Urinary bladder (tissue), 4 donors: ENCODE measurements at places on chromosomes 5 and 9. TPM values are rescaled to one million over a fixed set of nuclear protein-coding genes. Genes with fewer than 3 reads are reported as not detected.

GRCh38 chr5:61625681-61626621 lies 293.9 kb downstream of the ZSWIM6 start:
- no peak for DNase-seq

DNA sequence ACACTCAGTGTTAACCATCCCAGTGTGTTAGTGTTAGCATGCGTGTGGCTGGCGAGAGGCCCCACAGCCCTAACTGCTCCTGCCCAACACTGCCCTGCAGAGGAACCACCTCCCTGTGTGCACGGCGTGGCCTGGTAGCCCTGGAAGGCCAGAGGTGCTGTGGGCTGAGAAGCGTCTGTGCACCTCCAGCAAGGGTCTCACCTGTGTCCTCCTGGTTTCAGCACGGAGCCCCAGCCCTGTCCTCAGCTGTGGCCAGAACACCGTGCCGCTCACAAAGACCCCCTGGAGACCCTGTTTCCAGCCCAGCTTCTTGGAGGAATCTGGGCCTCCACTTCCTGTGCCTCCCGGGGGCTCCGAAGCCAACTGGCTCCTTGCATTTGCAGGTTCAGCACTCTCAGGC lies 56.1 kb upstream of the NRARP start:
- DNase-seq = no peak

DNA sequence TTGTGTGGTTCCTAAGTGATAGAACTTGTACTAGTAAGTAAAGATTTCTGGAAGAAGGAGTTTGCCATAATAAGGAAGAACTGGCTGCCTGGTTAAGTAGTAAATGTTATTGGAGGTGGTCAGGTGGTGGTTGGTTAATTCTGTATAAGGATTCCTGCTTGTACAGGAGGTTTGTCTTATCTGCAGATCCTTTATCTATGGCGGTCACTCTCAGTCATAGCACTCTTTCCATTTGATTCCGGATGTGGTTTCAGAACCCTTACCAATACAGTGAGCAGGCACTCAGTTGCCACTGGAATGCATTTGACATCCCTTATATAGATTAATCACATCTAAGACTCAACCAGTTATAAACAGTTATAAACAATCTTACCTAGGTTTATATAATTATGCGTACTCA lies 50.3 kb downstream of the RAD50 start:
- no peak for DNase-seq

GRCh38 chr5:38827525-38827924 lies 18.3 kb upstream of the OSMR start:
- DNase-seq = no peak

- no peak for DNase-seq
Measured at GRCh38 chr9:127658428-127658827, 46.4 kb downstream of the STXBP1 start.

Gene CDH9
- not detected for polyA plus RNA-seq

Gene LPAR1
- polyA plus RNA-seq = 42.0 TPM

Gene GPR151
- not detected for polyA plus RNA-seq
